ENCODE measurements at places on chromosomes 16 and 17.

GRCh38 chr16:57798267-57798810 is 4.0 kb downstream of the KIFC3 start:
- no peak for DNase-seq

GRCh38 chr17:82629748-82630147 is 18.5 kb downstream of the WDR45B start:
- DNase-seq, result no peak

DNA sequence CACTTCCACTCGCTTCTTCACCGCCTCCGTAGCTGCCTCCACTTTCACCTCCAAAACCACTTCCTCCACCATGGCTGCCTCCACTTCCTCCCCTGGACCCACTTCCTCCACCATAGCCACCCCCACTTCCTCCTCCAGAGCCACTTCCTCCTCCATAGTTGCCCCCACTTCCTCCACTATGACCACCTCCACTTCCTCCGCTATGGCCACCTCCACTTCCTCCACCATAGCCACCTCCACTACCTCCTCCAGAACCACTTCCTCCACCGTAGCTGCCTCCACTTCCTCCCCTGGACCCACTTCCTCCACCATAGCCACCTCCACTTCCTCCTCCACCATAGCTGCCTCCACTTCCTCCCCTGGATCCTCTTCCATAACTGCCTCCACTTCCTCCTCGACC is 4.5 kb downstream of the KRT9 start:
- no peak for DNase-seq

- peak; percentile 25 for DNase-seq
These were observed 18.1 kb upstream of the TMEM98 start for GRCh38 chr17:32909787-32910369.

DNA sequence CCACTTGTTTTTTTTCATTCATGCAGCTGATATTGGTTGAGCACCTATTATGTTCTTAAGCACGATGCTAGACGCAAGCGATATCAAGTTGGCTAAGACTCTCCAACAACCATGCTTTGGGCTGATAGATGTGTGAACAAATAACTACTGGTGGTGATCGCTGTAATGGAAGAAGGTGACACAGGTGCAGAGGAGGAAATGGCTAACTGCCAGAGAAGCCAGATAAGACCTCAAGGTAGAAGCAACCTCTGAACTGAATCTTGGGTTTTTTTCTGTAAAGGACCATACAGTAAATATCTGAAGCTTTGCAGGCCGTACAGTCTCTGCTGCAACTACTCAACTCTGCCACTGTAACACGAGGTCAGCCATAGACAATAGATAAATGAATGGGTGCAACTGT is 97.9 kb downstream of the C17orf67 start:
- DNase-seq, result no peak

GRCh38 chr17:6350806-6351205 is 84.1 kb downstream of the AIPL1 start:
- DNase-seq, result no peak

DNA sequence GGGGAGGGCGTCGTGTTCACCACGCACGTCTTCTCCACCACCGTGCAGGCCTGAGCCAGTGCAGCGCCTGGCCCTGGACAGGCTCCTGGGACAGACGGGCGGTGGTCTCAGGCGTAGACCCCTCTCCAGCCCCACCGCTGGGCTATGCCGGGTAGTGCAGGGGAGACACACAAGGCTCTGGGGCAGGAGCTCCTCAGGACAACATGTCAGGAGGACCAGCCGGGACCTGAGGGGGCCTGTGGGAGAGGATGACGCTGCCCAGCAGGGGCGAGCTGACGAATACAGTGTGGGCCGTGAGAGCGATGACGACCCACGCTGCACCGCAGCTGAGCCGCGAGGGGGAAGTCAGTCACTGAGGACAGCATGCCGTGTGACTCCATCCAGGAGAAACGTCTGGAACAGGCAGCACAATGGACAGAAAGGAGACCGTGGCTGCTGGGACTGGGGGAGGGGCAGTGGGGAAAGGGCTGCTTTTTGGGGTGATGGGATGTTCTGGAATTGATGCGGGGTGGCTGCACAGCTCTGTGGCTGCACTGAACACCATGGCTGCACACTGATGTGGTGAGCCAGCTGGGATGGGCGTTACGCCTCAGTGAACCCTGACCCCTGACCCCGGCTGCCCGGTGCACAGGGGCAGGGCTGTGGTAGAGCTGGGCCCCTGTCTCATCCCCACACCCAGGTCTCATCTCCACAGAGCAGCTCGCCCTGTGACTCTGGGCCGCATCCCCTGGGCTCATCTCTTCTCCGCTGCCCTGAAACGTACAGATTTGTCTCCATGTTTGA is 20.2 kb downstream of the DNASE1 start:
- no peak for DNase-seq

- no peak for DNase-seq
These were observed 9.1 kb downstream of the TAOK2 start for GRCh38 chr16:29982560-29983419.

DNA sequence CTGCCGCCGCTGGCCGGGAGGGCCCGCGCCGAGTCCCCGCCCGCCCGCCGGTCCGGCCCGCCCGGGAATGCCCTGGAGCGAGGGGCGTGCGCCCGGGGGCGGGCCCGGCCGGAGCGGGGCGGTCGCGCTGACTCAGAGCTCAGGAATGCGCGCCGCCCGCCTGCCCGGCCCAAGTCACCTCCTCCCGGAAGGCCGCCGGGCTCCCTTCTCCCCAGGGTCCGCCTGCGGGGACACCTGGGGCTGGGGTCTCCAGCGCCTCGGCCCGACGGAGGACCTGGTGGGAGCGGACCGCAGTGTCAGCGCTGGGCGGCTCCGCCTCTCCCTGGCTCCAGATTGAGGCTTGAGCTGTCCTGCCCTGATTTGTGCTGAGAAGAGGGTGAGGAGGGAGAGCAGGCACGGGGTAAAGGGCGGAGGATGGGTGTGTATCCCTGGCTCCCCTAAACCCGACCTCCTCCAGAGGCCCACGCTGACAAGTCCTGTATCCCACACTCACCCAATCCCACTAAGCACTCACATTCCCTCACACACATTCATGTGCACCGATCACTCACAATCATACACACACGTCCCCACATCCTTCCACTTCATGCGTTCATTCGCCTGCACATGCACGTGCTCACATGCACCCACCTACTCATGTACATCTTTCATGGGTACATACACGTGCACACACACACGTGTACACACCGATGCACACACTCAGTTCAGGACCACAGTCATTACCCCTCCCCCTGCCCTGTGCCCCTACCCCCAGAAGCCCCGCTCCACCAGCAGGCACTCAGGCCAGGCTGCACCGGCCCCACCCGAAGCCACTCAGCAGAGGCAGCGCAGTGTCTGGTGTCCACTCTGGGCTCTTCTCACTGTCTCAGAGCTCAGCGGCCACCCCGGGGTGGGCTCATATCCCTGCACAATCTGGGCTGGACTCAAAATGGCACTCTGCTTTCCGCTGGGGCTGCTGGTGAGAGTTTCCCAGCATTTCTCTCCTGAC is at the start of gene RHBDF1:
RHBDF1 (minus strand) TSS at position 71 of the 988 bp plus-strand sequence. CDS start 7,616 bp downstream, outside the sequence.
- DNase-seq, result no peak

- peak; percentile 50 for DNase-seq
These were observed at the start of gene COPZ2 for GRCh38 chr17:48037036-48037837. COPZ2 (minus strand) TSS chr17:48037797; CDS start chr17:48037777, 20 bp downstream.

- DNase-seq, result no peak
These were observed 78.9 kb downstream of the CMIP start for GRCh38 chr16:81523387-81524115.

- DNase-seq, result no peak
These were observed 390 bp downstream of the FOXL1 start for GRCh38 chr16:86578611-86579267.

- DNase-seq, result no peak
These were observed 6.8 kb downstream of the RUSF1 start for GRCh38 chr16:31501226-31501965.

DNA sequence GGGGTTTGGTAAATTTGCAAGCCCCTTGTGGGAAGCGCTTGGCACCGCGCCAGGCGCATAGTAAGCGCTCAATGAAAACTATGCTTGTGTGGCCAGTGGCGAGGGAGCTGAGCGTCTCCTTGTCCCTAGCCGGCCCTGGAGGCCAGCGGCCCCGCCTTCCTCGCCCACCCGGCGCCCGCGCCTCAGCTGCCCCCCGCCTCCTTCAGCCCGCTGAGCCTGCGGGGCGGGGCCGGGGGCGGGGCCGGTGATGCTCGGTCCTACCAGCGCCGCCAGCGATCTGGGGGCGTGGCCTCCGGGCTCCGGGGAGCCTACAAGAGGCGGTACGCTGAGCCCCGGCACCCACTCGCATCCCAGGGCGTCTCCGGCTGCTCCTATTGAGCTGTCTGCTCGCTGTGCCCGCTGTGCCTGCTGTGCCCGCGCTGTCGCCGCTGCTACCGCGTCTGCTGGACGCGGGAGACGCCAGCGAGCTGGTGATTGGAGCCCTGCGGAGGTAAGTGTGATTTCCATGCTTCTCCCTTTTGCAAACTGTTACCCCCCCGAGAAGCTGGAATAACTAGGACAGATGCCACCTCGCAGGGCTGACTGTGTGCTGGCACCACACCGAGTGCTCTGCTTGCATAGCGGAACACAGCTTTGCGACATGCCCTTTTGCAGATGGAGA is at the start of gene CRISPLD2:
CRISPLD2 (plus strand) TSS at position 342 of the 661 bp plus-strand sequence. CDS start 18,511 bp downstream, outside the sequence.
- DNase-seq, result peak; percentile 91

DNA sequence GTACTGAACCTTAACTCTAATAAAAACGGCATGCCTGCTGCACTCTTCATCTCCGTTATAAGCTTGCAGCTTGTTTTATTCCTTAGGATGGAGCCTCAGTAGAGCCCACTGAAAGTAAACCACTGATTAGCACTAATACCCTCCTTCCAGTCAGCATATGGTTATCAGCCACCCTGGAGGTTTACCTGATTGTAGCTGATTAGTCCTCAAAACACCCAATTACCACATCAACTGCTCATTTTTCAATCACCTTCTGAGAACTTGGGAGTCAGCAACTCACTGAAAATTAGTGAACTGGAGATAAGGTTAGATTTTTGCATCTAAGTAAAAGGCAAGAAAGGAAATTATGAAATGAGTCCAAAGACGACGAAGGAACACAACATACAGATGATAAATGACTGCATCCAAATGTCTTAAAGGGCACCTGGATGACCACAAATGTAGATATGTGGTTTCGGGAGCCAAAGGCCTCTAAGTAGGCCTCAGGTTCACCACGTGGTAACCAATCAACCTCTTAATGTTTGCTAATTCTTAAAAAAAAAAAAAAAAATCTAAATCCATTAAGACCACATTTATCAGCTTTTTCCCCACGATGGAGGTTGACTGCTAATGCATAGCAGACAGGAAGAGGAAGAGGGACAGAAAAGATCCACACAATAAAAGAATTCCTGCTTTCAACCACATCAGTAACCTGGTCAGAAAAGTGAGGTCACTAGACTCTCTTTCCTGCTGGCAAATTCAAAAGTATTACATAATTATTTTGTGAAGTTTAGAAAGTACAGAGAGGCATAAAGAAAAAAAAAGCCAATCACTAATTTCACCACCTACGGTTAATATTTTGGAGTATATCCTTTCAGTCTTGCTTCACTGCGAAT is 28.0 kb downstream of the DCUN1D3 start:
- DNase-seq, result no peak

- no peak for DNase-seq
These were observed 66.1 kb downstream of the GTF3C1 start for GRCh38 chr16:27483624-27484023.

GRCh38 chr17:59151591-59151990 is 3.4 kb downstream of the SKA2 start:
- DNase-seq, result no peak

DNA sequence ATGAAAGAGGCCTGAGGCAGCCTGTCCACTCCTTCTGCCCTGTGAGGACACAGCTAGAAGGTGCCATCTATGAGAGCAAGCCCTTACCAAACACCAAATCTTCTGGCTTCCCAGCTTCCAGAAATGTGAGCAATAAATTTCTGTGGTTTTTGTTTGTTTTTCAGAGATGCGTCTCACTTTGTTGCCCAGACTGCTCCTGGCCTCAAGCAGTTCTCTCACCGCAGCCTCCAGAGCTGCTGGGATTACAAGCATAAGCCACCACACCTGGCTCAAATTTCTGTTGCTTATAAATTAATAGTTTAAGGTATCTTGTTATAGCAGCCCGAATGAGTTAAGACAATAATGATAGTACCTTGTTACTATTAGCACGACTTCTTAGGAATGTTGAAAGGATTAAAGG is 12.5 kb upstream of the SLC16A11 start:
- no peak for DNase-seq

GRCh38 chr17:78316115-78316866 is 43.6 kb downstream of the SOCS3 start:
- DNase-seq, result no peak

Data from stimulated activated CD4-positive, alpha-beta T cell treated with anti-CD3 and anti-CD28 coated beads, Interleukin-12 subunit alpha, Interleukin-12 subunit beta, amount 100 ng/mL, for 4 hours (primary cell).